Activated T-helper 2 cell treated with anti-CD3 and anti-CD28 coated beads, Interferon-gamma antibody, Interleukin-2, Interleukin-4, amounts not matched to agents 10 μg/mL and 5 μg/mL and 100 μg/mL, durations not matched to agents 14 hours and 24 hours and 36 hours (primary cell): ENCODE measurements at places on chromosomes 2 and 18.
A peak's percentile ranks its signal among the peaks of the same experiment; 100 is the strongest.

DNA sequence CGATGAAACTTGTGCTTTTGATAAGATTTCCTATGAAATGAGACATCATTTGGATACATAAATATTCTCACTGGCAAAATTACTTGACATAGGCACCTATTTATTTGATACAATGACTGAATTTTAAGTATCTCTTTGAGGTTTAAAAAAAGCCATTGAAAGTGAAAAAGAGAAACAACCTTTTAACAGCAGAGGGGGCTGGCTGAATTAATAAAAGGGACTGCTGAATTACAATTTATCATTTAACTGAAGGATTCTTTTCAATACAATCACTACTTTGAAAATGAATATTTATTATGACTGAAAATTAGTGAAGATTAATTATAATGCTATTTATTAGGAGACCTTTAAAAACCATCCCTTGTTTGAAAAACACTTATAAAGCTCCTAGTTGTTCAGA lies 335.3 kb downstream of the DLGAP1 start:
- no peaks in the 10 kb centered on the region for H3K4me1 ChIP-seq
- DNase-seq, result no peak
- H3K4me3 ChIP-seq, result no peak overlapping the region
- H3K27me3 ChIP-seq, result no peaks in the 10 kb centered on the region
- H3K36me3 ChIP-seq, result no peaks in the 10 kb centered on the region

GRCh38 chr2:97763176-97763845 lies 49.9 kb downstream of the ZAP70 start:
- peaks cover 40% of the 10 kb centered on the region for H3K4me1 ChIP-seq
- no peak overlapping the region for H3K27ac ChIP-seq
- no peak overlapping the region for H3K4me3 ChIP-seq
- peaks cover 53% of the 10 kb centered on the region for H3K36me3 ChIP-seq
- no peaks in the 10 kb centered on the region for H3K27me3 ChIP-seq

GRCh38 chr2:160794926-160795325 lies 301.3 kb upstream of the RBMS1 start:
- H3K4me3 ChIP-seq, result no peak overlapping the region
- H3K36me3 ChIP-seq, result no peaks in the 10 kb centered on the region
- no peaks in the 10 kb centered on the region for H3K4me1 ChIP-seq

DNA sequence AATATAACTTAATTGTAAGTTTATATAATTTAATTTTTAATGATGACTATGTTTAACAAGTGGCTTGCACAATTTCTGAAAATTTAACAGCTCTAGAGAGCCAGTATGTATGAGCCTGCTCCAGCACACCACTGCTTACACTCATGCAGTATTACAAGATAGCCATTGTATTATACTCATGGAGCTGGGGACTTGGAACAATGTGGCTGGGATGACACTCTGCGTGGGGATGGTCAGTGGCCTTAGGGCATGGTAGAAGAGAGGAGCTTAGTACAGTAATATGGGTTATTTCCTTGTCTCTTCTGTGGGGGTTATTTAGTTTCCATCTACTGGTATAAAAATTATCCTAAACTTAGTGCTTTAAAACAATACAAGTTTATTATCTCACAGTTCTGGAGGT lies 105.1 kb upstream of the STON1 start:
- no peak overlapping the region for H3K27ac ChIP-seq
- peaks cover 5% of the 10 kb centered on the region for H3K27me3 ChIP-seq
- no peaks in the 10 kb centered on the region for H3K36me3 ChIP-seq
- no peak for DNase-seq
- H3K4me1 ChIP-seq, result peaks cover 15% of the 10 kb centered on the region

GRCh38 chr2:157466764-157467163 lies 22.9 kb upstream of the CYTIP start:
- DNase-seq, result no peak
- peak overlapping the region; percentile 35 for H3K4me3 ChIP-seq
- peak overlapping the region; percentile 96 for H3K27ac ChIP-seq
- H3K27me3 ChIP-seq, result no peaks in the 10 kb centered on the region
- peaks cover 21% of the 10 kb centered on the region for H3K36me3 ChIP-seq
- peaks cover 91% of the 10 kb centered on the region for H3K4me1 ChIP-seq

DNA sequence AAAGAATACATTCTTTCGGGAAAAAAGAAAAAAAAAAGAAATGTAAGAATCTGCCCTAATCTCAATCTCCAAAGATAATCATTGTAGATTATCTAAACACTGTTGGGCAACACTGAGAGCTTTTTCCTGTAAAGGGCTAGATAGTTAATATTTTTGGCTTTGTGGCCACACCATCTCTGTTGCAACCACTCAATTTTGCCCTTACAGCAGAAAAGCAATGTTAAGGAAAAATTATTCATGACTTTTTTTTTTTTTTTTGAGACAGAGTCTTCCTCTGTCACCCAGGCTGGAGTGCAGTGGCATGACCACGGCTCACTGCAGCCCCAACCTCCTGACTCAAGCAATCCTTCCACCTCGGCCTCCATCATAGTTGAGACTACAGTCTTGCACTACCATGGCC lies 17.3 kb upstream of the FZD5 start:
- no peaks in the 10 kb centered on the region for H3K4me1 ChIP-seq
- DNase-seq, result no peak
- H3K27me3 ChIP-seq, result peaks cover 4% of the 10 kb centered on the region
- no peak overlapping the region for H3K27ac ChIP-seq
- no peaks in the 10 kb centered on the region for H3K36me3 ChIP-seq

DNA sequence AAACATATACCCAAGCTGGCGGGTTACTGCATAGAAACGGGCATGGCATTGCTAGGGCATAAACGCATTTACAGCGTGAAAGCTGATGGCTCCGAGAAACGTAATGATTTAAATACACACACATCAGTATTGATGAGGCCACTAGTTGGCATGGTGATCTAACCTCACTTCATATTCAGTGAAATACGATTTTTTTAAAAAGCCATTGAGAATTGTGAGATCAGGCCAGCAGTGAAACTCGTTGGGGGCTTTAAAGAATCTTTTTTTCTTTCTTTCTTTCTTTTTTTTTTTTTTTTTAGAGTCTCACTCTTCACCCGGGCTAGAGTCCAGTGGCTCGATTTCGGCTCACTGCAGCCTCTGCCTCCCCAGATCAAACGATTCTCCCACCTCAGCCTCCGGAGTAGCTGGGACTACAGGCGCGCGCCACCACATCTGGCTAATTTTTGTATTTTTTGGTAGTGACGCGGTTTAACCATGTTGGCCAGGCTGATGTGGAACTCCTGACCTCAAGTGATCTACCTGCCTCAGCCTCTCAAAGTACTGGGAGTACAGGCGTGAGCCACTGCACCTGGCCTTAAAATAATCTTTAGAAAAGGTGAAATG lies 2.4 kb upstream of the SMAD7 start:
- peaks cover 32% of the 10 kb centered on the region for H3K4me1 ChIP-seq
- DNase-seq, result no peak
- peaks cover 13% of the 10 kb centered on the region for H3K36me3 ChIP-seq

GRCh38 chr2:170974304-170974993 lies 45.4 kb downstream of the GORASP2 start:
- no peak for DNase-seq
- peaks cover 10% of the 10 kb centered on the region for H3K4me1 ChIP-seq
- peak overlapping the region; percentile 40 for H3K27ac ChIP-seq
- peak overlapping the region; percentile 64 for H3K4me3 ChIP-seq
- no peaks in the 10 kb centered on the region for H3K36me3 ChIP-seq

DNA sequence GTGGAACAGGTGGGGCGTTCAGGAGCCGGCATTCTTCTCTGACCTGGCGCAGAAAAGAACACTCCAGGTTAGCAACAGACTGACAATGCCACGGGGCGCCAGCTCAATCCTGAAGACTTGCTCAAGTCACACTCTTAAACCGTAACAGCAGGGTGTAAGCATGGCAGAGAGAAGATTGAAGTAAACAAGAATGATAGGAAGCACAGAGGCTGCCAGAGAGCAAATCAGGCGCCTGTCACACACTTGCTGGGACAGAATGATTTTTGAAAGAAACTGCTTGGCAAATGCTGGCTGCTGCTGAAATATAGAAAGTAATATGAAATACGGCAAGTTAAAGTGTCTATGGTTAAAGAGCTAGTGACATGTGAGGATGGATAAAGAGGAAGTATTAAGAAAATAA lies 80.5 kb downstream of the MEP1B start:
- H3K36me3 ChIP-seq, result no peaks in the 10 kb centered on the region
- no peak for DNase-seq
- H3K4me1 ChIP-seq, result no peaks in the 10 kb centered on the region

DNA sequence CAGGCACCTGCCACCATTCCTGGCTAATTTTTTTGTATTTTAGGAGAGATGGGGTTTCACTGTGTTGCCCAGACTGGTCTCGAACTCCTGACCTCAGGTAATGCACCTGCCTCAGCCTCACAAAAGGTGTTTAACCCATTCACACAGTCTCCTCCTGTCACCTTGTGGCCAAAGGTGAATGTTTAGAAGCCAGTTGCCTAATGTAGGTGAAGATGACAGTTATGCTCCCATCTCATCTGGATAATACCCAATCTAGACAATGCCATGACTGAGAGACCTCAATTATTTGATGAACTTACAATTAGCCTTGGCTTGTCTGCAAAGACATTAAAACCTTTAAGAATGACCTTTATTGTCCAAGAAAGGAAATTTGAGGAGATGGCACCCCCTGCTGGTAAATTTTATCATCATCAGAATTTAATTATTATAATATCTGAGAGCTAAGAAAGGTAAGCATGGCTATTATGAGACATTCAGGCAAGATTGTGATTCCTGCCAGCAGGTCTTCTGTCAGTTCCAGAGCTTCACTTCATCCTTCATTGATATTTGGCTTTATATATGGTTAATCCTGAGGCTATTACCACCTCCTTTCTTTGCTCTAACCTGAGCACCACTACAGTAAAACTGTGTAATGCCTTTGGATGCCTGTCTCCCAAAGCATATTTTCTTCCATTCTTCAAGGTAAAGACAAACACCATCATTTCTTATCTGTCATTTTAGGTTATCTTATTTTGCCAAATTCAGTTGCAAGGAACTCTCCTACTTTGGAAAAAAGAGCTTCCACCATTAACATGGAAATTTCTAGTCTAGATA lies 117.6 kb downstream of the FAM124B start:
- H3K36me3 ChIP-seq, result no peaks in the 10 kb centered on the region
- H3K27me3 ChIP-seq, result peaks cover 33% of the 10 kb centered on the region
- no peak overlapping the region for H3K27ac ChIP-seq
- no peak for DNase-seq
- no peaks in the 10 kb centered on the region for H3K4me1 ChIP-seq
- H3K4me3 ChIP-seq, result no peak overlapping the region

- H3K4me3 ChIP-seq, result no peak overlapping the region
- DNase-seq, result no peak
- H3K36me3 ChIP-seq, result no peaks in the 10 kb centered on the region
- no peak overlapping the region for H3K27ac ChIP-seq
- H3K27me3 ChIP-seq, result no peaks in the 10 kb centered on the region
- no peaks in the 10 kb centered on the region for H3K4me1 ChIP-seq
Measured at GRCh38 chr2:228657807-228658402, 476.4 kb upstream of the SPHKAP start.

DNA sequence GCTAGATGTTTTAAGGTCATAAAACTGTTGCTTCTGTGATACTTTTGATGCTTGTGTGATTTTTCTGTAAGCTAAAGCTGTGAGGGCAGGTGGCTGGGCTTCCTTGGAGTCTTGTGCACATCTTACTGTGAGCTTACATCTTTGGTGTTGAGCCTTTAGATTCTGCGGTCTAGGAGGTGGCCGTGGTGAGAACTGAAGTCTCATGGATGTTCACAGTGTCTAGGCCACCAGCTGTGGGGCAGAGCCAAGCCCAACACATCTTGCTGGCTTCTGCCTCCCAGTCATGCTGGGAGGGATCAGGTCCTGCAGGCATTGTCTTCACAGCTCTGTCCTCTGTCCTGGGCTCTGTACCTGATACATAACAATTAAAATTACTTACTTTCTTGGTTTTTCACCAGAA lies 219.7 kb upstream of the HS6ST1 start:
- H3K27me3 ChIP-seq, result peaks cover 10% of the 10 kb centered on the region
- H3K4me3 ChIP-seq, result no peak overlapping the region

DNA sequence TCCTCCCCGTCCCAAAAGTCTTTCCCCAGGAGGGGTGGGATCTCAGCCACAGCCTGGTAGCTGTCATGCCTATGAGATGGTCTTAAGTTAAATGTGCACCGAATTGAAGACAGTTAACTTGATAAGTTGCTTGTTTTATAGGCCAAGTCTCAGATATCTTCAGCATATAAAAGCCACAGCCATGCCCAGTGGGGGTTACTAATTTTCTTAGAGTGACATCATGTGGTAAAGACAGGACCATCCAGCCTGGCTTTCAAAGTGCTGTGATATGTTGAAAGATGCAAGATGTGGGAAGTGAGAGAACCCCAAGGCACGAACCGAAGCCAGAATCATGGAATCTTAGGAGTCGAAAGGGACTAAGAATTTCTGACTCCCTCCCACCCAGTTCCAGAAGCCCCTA lies 42.1 kb upstream of the FAM124B start:
- peaks cover 42% of the 10 kb centered on the region for H3K27me3 ChIP-seq
- peaks cover 10% of the 10 kb centered on the region for H3K4me1 ChIP-seq
- no peaks in the 10 kb centered on the region for H3K36me3 ChIP-seq
- no peak for DNase-seq
- no peak overlapping the region for H3K4me3 ChIP-seq
- H3K27ac ChIP-seq, result no peak overlapping the region

GRCh38 chr2:151845884-151846283 lies 17.7 kb upstream of the ARL5A start:
- no peak overlapping the region for H3K27ac ChIP-seq
- DNase-seq, result no peak
- no peaks in the 10 kb centered on the region for H3K36me3 ChIP-seq
- H3K27me3 ChIP-seq, result peaks cover 22% of the 10 kb centered on the region
- no peak overlapping the region for H3K4me3 ChIP-seq

GRCh38 chr2:146898083-146898482 lies 946.7 kb upstream of the ACVR2A start:
- H3K36me3 ChIP-seq, result no peaks in the 10 kb centered on the region
- H3K27ac ChIP-seq, result no peak overlapping the region
- DNase-seq, result no peak
- H3K27me3 ChIP-seq, result no peaks in the 10 kb centered on the region
- no peaks in the 10 kb centered on the region for H3K4me1 ChIP-seq

GRCh38 chr2:80114812-80115211 lies 189.7 kb downstream of the LRRTM1 start:
- H3K27me3 ChIP-seq, result no peaks in the 10 kb centered on the region
- H3K4me3 ChIP-seq, result no peak overlapping the region
- no peaks in the 10 kb centered on the region for H3K4me1 ChIP-seq

- no peaks in the 10 kb centered on the region for H3K27me3 ChIP-seq
- peak overlapping the region; percentile 98 for H3K27ac ChIP-seq
- DNase-seq, result peak; percentile 68
- H3K36me3 ChIP-seq, result peaks cover 52% of the 10 kb centered on the region
- peaks cover 43% of the 10 kb centered on the region for H3K4me1 ChIP-seq
Measured at GRCh38 chr18:74597034-74597661, 522 bp upstream of the ZNF407 start.
